ENCODE measurements at places on chromosomes 1 and 21.

DNA sequence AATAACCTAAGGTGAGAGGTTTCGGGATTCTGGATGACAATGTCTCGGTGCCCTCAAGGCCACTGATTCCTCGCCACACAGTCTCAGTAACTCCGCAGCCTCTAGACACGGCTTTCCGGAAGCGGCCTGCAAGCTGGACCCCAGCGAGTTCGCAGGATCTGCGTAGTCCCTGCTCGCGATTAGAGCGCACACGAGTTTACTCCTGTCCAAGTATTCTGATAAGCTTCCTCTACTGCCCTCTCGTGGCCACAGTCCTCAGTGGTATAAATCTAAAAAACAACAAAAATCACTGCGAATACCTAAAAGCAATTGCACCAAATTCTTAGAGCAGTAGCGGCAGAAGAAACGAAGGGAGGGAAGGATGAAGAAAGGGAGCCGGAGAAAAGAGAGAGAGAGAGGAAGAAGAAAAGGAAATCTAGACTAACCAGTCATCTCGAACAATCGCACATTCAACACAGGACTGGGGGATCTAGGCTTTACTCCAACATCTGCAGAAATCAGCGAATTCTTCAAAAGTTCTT is 1.1 kb upstream of the PLXNA2 start:
- peak; percentile 89 for DNase-seq

DNA sequence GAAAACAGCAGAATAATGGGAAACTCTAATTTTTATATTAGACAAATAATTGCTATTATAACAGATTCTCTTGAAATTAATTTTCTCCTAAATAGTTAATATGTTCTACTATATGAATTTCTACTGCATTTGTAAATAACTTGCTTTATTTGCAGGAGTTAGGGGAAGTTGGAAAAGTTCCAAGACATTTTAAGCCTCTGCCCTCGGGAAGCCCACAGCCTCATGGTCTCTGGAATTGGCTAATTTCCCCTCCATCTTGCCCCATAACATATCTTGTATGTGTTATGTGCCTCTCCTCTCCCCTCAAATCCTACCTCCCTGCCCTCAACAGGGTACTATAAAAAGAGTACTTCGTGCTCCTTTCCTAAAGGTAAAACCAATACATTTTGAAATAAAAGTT is 271.4 kb upstream of the NR5A2 start:
- DNase-seq = no peak

GRCh38 chr1:11238311-11238710 is 24.0 kb downstream of the MTOR start:
- DNase-seq = no peak

DNA sequence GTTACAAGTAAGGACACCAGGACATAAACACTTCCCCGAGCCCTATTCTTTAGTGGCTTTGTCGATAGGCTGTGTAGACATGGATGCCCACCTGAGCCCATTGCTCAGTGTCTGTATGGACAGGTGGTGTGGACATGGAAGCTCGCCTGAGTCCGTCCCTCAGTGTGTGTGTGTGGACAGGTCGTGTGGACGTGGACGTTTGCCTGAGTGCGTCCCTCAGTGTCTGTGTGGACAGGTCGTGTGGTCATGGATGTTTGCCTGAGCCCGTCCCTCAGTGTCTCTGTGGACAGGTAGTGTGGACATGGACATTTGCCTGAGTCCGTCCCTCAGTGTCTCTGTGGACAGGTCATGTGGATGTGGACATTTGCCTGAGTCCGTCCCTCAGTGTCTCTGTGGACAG is 38.7 kb upstream of the COL6A2 start:
- no peak for DNase-seq

GRCh38 chr1:15899266-15899665 is 51.8 kb downstream of the SPEN start:
- DNase-seq = no peak

DNA sequence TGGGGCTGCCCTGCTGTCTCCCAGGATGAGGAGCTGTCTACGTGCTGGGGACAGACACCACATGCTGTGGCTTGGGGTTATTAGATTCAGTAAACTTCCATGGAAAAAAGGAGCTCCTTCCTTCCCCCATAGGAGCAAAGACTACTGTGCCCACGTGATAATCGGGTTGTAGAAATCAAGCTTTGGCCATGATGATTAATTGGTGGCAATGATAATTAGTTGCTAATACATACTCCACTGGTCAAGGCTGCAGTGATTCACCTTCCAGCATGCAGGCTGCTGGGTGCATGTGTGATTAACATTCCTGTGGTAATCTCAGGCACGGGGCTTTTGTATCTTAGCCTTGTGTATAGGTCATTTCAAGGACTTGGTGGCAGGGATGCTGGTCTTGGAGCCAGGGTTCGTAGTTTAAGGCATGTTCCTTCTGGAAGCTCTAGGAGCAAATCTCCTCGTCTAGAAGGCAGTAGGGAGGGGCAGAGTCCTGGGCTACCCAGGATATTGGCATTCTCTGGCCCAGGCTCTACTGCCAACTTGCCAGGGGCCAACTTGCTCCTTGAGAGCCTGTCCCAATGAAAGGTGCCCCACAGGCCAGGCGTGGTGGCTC is 41.4 kb downstream of the TMCO4 start:
- peak; percentile 91 for DNase-seq

DNA sequence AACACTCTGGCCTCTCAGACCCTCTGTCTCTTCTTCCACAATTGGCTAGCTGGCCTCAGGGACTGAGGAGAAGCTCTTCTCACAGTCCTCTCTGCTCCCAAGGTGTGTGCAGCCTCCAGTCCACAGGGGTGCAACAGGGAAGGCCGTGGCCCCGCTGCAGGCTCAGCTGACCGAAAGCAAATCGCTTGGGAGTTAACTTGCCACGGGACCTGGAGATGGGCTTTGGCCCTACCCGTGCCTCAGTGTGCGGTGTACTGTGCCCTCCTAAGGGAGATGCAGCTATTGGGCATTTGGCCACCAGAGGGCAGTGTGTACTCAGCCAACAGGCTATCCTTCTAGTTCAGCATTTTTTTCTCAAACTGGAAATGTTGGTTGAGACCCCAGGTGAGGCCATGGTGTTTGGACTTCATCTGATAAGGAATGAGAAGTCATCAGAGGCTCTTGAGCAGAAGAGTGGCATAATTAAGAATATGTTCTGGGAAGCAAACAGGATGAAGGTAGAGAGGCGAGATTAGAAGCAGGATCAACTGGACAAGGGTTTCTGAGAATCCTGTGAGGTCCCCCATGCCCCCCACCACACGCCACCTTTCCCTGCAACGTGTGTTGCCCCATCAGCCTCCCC is 42.5 kb upstream of the TMEM125 start:
- peak; percentile 60 for DNase-seq

- no peak for DNase-seq
These were observed 784 bp downstream of the RPL11 start for GRCh38 chr1:23692308-23692871.

DNA sequence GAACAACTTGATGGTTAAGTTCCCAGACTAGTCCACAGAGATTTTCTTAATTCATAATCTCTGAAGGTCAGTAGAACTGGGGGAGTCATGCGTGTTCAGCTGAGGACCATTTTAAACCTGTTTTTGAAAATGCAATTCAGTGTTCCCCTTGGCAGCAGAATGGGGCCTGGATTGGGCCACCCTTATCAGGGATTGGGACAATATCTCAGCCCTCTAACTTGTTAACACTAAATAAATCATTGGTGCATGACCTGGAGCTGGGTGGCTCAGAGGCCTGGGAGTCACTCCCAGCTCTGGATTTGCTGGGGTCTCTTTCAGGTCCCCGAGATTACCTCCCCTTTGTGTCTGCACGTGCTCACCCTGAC is 55.3 kb downstream of the MRPS6 start:
- no peak for DNase-seq

- no peak for DNase-seq
These were observed 3.1 kb downstream of the MORN1 start for GRCh38 chr1:2388004-2388913.

DNA sequence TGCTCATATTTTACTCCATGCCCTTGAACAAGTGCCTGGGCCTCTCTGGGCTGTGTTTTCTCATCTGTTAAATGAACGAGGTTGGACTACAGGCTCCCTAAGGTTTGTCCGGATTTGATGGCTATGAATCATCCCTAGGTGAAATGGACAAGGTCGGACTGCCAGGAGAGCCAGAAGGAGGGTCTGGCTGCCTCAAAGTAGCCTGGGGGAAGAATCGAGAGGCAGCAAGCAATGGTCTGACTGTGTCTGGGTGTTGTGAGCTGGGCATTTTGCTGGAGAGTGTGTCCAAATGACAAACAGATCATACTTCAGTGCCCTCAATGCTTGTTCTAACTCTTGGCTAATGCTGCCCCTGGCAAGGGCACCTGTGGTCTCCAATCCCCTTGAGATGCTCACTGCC is 730.9 kb downstream of the PTPRU start:
- DNase-seq = no peak

GRCh38 chr1:28078680-28079626 is 9.5 kb downstream of the EYA3 start:
- peak; percentile 80 for DNase-seq

DNA sequence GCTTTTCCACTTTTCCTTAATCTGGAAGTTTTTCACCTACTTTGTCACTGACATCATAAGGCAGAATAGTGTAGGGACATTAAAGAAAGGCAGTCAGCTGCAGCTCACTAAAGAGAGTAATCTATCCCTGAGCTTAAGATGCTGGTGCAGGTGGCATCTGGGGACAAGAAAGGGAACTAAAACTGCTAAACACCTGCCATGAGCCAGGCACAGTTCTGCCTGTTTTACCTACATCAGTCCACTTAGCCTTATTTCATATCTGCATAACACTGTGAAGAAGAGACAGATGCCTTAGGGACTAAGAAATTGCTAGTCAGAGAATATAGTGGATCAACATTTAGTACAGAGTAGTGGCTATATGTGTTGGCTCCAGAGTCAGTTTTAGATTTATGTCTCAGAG is 88.1 kb downstream of the GPATCH2 start:
- DNase-seq = no peak

DNA sequence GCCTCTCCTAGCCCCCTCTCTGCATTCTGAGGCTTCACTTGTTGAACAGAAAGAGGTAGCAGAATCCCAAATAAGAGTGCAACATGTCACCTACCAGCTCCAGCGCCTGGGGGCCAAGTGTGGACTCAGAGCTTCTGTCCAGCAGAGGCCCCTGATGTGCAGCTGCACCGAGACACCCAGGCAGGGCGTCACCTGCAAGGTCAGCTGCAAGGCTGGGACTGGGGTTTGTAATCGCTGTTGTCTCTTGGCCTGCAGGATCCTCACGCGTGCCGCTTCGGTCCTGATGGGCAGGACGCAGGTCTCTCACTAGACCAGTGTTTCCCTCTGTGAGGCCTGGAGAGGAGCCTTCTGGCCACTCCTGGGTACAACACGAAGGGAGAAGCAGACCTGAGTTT is 4.3 kb upstream of the SLX9 start:
- no peak for DNase-seq

- peak; percentile 31 for DNase-seq
These were observed 32.3 kb upstream of the TARDBP start for GRCh38 chr1:10980094-10980577.

GRCh38 chr1:64570267-64570855 is 100.4 kb downstream of the CACHD1 start:
- DNase-seq = no peak

GRCh38 chr1:237673631-237674030 is 217.1 kb downstream of the ZP4 start:
- no peak for DNase-seq

DNA sequence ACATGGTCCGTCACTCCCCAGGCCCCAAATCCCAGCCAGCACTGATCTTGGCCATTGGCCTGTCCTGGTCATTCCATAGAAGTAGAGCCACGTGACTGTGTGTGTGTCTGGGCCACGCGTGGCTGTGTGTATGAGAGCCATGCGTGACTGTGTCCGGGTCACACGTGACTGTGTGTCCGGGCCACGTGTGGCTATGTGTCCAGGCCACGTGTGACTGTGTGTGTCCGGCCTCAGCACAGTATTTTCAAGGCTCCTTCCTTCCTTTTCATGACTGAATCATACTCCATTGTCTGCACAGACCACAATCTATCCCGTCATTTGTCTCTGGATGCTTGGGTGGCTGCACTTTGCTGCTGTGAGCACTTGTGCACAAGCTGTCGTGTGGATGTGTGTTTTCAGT is 67.4 kb downstream of the SKI start:
- no peak for DNase-seq

- no peak for DNase-seq
These were observed 13.1 kb downstream of the EVA1C start for GRCh38 chr21:32425628-32426027.

DNA sequence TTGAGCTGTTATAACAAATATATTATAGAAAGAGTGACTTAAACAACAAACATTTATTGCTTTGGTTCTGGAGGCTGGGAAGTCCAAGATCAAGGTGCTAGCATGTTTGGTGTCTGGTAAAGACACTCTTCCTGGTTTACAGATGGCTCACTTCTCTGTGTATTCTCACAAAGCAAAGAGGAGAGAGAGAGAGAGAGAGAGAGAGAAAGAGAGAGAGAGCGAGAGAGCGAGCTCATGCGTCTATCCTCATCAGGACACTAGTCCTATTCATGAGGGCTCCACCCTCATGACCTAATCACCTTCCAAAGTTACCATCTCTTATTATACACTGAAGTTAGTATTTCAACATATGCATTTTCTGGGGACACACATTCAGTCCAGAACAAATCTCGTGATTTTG is 32.7 kb upstream of the PCP4 start:
- DNase-seq = no peak

GRCh38 chr1:44433209-44433608 is 28.2 kb downstream of the RNF220 start:
- no peak for DNase-seq

DNA sequence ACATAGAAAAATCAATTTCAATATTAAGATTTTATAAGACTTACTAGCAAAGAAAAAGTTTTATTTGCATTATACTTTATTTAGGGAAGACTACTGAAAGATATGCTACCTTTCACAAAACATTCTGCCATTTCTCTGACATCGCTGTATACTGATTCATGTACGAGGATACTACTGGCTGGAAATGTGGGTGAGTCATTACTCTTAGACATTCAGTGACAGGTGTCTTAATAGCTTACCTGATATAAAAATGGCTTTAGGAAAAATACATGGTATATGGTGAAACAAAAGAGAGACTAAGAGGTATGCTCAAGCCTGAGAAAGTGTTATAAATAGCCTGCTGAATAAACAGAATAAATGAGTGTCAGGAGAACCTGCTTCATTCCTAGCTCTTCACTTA is 73.0 kb upstream of the EXO1 start:
- no peak for DNase-seq

- no peak for DNase-seq
These were observed 37.3 kb downstream of the CDC42 start for GRCh38 chr1:22089787-22090186.
